Fibroblast of the conjunctiva (primary cell): ENCODE measurements at places on chromosomes 3 and 15.

DNA sequence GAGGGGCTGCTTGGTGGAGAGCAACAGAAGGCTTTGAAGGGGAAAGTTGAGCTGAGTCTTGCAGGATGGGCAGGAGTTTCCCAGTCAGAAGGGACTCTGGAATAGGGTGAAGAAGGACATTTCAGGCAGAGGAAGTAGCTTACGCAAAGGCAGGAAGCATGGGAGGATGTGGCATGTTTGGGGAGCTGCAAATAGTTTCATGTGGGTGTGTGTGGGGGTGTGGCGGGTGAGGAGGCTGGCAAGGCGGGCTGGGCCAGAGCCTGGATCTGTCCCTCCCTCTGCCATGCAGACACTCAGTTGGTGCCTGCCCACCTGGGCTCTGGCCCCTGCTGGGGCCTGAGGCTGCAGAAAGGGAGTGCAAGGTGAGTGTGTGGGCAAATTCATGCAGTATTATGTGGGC lies 10.4 kb downstream of the TEX264 start:
- DNase-seq: no peak

DNA sequence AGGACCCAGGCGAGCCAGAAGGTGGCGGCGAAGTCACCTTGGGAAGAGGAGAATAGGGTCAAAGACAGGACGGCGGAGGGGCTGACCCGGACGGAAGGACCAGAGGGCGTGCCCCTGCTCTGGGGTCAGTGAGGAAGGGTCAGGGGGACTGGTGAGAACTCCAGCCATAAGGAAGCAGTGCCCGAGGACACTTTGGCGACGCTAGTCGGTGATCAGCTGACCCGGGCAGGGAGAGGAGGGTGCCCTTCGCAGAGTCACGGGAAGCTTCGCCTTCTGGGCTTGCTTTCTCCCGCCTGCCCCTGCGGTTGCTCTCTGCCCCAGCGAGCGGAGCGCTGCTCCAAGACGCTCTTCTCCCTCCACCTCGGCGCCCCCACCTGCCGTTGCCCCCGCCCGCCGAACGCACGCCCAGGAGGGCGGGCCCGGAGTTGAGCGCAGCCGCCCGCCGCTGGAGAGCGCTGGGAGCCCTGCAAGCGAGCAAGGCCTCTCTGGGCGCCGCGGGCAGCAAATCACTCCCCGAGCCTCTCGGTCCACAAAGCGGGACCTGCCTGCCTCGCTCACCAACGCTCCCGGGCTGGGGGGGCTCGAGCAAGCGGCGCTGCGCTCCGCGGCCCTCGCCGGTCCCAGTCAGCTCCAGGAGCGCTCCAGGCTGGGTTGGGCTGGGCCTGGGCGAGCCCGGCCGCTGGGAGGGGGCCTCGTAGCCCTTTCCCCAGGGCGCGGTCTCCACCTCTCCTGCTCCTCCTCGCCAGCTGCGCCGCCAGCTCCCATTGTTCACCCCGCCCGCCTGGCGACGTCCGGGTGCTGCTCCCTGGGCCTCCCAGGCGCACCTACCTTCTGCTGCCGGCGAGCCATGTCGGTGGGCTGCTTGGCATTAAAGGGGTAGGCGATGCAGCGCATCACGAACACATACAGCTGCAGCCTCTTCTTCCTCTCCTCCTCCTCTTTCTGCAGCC lies 1.2 kb downstream of the CADPS start:
- DNase-seq: no peak

DNA sequence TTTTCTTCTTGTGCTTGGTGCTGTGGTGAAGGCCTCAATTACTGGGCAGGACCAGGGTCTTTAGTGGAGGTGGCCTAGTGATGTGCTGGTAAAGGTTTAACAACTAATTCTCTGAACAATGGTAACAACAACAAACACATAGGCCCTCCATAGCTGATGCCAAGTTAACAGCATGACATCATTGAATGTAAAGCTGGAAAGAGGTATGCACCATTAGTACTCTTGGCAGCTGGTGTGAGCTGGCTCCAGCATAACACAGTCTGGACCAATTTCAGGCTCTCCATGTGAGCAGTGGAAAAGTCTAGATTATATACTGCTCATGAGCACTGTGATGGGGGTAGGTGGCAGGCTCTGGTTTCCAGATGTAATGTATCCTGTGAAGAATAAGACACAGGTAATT lies 61.8 kb downstream of the SLC7A14 start:
- peak; percentile 46 for DNase-seq

DNA sequence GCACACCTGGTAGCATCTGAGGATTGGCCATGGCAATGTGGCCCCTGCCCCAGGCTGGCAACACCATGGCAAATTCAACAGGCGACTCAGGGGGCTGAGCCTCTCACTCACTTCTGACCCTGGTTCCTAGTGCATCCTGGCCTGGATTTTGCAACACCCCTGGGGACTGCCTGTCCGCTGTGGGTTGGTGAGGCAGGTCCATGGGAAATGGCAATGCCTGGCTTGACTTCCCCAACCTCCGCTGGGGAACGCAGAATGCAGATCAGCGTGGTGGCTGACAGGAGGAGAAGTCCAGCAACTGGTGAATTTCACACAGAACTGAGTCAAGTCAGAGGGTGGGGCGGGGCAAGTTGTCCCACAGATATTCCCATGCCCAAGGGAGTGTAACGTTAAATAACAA lies 3.9 kb upstream of the PSTPIP1 start:
- DNase-seq: no peak

GRCh38 chr3:72444656-72445223 lies 403.5 kb downstream of the SHQ1 start:
- no peak for DNase-seq

GRCh38 chr3:61182662-61183061 lies 68.6 kb downstream of the FHIT start:
- no peak for DNase-seq

DNA sequence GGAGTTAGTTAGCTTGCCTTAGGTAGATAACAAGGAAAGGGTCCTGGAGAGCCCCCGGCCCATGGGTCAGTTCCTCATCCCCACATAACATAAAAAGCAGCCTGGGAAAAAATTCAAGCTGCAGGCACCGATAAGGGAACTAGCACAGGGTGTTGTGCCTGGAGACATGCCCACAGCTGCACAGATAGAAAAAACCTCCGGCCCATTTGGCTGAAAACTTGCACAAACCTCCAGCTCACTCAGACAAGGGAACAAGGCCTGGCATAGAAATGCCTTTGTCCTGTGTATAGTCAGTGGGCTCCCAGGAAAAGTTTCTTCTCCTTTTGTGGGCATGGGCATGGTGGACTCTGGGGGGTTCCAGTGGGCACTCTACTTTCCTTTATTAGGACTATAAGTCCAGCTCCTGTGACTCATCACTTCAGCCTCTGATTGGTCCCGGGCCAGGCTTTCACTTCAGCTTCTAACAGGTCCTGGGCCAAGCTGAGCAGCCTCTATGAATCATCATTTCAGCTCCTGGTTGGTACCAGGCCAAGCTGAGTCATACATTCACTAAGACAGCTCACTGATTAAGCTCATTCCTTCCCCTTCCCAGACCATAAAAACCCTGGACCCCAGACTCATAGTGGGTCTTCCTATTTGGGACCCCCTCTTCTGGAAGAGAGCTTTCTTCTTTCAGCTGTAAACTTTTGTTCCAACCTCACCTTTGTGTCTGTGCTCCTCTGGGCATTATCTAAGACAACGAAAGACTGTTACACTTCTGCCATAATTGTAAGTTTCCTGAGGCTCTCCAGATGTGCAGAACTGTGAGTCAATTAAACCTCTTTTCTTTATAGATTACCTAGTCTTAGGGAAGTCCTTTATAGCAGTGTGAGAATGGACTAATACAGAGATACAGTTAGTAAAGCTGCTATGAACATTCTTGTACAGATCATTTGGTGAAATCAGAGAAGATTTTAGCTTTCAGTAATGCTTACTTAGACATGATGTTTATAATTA lies 348.0 kb upstream of the DPPA4 start:
- peak; percentile 98 for DNase-seq

- peak; percentile 63 for DNase-seq
Measured at GRCh38 chr15:70974004-70974832, 81.6 kb downstream of the LRRC49 start.

- no peak for DNase-seq
Measured at GRCh38 chr15:70220490-70221096, 122.9 kb upstream of the TLE3 start.

- DNase-seq: no peak
Measured at GRCh38 chr3:162166543-162166942, 669.9 kb downstream of the OTOL1 start.

DNA sequence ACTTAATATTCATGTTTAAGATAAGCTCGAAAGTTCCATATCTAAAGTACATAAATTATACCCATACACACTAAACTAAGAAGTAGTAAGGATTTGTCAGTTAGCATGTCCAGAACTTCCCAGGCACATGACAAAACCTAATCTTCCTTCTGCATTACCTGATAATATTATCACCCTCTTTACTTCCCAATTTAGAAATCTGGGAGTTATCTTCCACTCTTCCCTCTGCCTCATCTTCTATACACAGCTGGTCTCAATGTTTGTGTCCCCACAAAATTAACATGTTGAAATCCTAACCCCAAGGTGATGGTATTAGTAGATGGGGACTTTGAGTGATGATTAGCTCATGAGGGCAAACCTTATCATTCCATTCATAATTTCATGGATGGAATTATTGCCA lies 15.3 kb downstream of the GABPB1 start:
- DNase-seq: no peak

- no peak for DNase-seq
Measured at GRCh38 chr15:58870451-58870850, 63.0 kb downstream of the SLTM start.

GRCh38 chr3:197085137-197085536 lies 55.5 kb upstream of the MELTF start:
- no peak for DNase-seq

DNA sequence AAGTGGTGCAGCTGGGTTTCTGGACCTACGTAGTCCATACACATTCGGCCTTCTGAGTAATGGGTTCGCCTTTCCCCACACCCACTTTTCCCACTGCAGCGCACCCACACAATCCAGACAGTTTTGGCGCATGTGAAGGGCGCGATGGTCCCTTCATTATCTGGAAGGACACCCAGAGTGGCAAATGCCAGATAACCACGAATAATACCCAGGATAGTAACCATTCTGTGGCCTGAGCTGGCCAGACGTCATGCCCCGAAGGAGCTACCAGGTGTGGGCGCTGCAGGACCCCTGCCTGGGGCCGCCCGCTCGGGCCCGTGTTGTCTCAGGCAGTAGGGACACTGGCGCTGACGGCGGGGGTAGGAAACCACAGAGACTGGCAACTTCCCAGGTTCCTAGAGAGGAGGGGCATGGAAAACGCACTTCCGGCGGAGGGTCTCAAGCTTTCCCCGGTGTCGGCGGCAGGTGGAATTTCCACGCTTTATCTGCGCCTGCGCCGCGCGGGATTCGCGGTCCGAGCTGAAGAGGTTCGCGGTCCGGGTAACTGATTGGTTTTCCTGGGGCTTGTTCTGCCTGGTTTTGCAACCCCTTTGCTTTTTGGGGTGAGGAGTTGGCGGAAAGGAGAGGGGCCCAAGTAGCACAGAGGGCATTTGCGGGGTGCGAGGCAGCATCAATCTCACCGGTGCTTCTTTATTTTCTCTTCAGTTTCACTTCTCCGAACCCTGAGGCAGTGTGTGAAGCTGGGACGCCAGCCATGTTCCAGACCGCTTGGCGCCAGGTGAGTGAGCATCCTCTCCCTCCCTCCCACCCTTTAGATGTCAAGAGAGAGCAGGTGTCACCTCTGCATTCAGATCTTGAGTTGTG lies at the start of gene ZNF620:
Gene ZNF620, plus strand, starts transcription at position 441 of the 864 bp plus-strand sequence. Its CDS starts 314 bp downstream, at position 755.
- DNase-seq: no peak

DNA sequence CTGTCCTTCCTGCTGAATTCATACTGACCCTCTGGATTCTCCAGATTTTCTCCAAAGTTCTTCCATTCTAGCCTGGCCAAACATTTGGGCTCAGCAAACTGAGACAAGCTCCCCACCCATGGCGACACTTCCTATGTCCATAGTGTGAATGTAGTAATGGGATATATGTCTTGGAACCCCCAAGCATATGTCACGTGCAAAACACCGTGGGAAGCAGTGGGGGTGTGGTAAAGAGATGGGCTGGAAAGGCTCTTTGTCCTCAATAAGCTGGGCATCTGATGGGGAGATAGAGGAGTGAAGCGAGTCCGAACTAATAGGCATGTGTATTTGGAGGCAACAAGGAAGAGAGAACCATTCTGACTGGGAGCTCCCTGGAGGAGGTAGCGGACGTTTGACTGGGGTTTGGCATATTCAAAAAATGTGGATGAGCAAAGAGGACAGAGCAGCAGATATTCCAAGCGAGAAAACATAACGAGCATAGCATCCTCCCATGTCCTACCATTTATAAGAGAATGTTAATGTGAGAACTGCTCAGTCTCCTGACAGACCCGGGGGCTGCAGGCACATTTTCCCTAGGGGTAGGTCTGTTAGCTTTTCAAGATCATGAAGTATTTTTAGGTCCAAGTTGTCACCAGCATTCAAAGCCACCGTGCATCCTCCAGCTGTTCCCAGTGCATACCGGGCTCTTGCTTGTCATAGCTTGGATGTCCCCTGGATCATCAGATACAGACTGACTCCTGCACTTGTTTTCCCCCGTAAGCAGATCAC lies 25.6 kb downstream of the TPM1 start:
- DNase-seq: no peak

GRCh38 chr3:44845528-44846520 lies 15.9 kb upstream of the TMEM42 start:
- no peak for DNase-seq

DNA sequence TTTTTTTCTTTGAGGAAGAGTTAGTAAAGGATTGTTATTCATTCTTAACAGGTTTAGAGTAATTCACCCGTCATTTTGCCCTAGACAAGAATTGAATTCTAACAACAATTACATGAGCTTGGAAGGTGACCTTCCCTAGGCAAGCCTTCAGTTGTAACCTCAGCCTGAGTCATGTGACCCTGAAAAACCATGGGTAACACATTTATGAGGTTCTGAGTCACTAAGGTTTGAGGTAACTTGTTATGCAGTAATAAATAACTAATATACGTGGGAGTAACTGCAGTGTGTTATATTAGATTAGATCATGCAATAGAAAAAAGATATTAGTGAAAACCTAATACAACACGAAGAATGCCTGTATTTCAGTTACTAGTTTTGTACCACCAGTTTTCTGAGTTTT lies 237.6 kb upstream of the NDN start:
- DNase-seq: no peak

DNA sequence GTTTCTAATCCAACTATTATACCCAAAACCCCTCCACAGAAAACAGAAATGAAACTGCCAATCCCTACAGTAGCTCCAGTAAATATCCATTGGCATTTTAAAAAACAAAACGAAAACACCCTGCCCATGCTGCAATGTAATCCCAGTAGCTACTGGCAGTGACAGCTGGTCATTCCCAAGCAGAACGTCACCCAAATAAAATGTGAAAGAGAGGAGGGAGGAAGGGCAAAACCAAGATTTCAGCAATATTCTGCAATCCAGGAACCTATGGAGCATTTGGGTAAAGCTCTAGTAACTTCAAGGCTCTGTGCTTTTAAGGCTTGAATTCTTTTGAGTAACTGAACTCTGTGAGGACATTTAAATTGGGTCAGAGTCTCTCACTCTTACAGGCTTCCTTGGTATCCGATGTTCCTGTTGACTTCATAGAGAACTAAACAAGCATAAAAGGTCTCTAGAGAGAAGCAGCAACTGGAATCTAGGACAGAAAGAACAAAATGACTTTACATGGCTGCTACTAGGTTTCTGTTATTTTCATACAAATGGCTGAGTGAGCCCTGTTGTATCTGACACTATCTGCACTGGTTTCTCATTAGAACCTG lies 136.2 kb downstream of the TNIK start:
- no peak for DNase-seq

GRCh38 chr3:30500666-30501399 lies 105.6 kb upstream of the TGFBR2 start:
- DNase-seq: no peak

GRCh38 chr15:100224206-100225185 lies 117.3 kb downstream of the ADAMTS17 start:
- no peak for DNase-seq
